ENCODE measurements at places on chromosomes 7 and 10. TPM values are rescaled to one million over a fixed set of nuclear protein-coding genes. Genes with fewer than 3 reads are reported as not detected.
A peak's percentile ranks its signal among the peaks of the same experiment; 100 is the strongest.

- DNase-seq = no peak
These were observed 785 bp downstream of the WDR86 start for GRCh38 chr7:151408839-151409666.

GRCh38 chr10:8640878-8641277 lies 586.4 kb downstream of the GATA3 start:
- no peak for DNase-seq

DNA sequence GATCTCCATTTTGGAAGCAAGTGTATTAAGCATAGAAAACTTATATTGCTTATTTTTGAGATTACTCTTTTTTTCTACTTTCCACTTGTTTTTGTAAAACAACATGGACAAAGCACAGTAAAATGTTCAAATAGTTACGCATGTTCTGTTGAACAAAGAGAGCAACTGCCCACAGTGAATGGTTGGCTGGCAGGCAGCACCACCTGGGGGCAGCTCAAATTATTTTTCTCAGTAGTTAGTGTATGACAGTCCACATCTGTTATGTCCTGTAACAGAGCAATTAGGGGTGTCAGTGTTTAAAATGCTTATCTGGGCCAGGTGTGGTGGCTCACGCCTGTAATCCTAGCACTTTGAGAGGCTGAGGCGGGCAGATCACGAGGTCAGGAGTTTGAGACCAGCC lies 46.1 kb upstream of the CACUL1 start:
- no peak for DNase-seq

NXPH1 gene
- total RNA-seq = not detected

DNA sequence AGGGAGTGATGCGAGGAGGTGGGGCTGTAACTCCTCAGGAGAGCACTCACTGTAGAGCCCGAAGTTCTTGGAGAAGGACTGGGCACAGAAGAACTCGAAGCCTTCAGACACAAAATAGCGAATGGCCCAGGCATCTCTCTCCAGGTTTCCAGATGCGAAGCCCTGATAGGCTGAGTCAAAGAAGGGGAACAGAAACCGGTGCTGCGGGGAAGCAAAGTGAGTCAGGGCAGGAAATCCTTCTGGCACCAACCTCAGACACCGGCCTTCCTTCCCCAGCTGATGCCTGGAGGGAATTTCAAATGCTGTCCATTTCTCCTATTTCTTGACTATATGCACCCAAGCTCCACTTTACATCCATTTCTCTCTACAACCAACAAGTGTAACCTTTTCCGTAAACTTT lies 26.8 kb downstream of the GOT1 start:
- peak; percentile 19 for DNase-seq

ANKIB1 gene
- 21.3 TPM for total RNA-seq

GRCh38 chr7:17020250-17020649 lies 138.5 kb upstream of the AGR3 start:
- no peak for DNase-seq

DNA sequence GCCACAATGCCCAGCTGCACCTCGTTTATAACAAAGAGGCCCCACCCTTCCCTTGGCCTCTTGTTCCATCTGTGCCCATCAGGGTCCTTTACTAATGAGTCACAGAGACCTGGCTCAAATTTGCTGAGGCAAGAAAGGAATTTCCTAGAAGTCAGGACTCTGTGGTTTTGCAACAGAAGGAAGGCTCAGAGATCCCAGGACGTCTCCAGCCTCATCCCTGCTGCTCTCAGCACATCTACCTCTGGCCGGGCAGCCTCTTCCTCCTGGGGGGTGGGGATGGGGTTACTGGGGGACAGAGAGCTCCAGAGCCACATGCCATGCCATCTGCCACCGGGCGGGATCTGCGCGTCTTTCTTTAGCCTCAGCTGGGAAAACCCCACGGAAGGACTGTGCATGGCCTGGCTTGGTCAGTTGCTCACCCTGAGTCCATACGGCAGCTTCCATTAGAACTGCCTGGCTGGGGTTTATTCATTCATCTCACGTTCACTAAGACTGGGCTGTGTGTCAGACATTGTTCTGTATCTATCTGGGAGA lies 41.9 kb upstream of the PSMG3 start:
- peak; percentile 84 for DNase-seq

GRCh38 chr7:31126976-31127375 lies 74.9 kb downstream of the ADCYAP1R1 start:
- no peak for DNase-seq

- no peak for DNase-seq
These were observed 558.8 kb upstream of the C7orf33 start for GRCh38 chr7:148031811-148032210.

CCNJ gene
- total RNA-seq = 5.8 TPM

CTNNA3 gene
- not detected for total RNA-seq

GRCh38 chr10:69475433-69475830 lies 24.2 kb downstream of the TSPAN15 start:
- no peak for DNase-seq

MSMB gene
- not detected for total RNA-seq

- DNase-seq = peak; percentile 62
These were observed 270.4 kb downstream of the HGF start for GRCh38 chr7:81499262-81500116.

VIPR2 gene
- total RNA-seq = 0.74 TPM

SLC29A3 gene
- total RNA-seq = 0.63 TPM

DNA sequence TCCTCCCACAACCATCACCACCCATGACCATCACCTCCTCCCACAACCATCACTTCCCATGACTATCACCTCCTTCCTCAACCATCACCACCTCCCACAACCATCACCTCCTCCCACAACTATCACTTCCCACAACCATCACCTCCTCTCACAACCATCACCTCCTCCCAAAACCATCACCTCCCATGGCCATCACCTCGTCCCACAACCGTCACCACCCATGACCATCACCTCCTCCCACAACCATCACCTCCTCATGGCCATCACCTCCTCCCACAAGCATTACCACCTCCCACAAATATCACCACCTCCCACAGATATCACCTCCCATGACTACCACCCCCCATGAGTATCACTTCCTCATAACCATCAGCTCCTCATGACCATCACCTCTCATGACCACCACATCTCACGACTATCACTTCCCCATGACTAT lies 52.2 kb downstream of the PDGFA start:
- DNase-seq = no peak

CALD1 gene
- 285 TPM for total RNA-seq

DNA sequence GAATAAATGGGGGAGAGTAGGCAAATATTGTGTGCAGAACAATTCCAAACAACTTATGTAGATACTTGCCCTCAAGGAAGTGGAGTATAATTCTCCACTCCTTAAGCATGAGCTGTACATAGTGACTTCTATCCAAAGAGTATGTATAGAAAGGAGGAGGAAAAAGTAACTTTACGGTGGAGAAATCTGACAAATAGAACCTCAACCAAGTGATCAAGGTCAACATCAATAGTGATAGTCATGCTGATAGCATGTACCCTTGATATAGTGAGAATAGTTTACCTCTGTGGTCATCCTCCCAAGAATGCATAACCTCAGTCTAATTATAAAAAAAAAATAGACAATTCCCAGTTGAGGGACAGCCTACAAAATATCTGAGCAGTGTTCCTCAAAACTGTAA lies 89.1 kb upstream of the NANOS1 start:
- no peak for DNase-seq

- DNase-seq = no peak
These were observed 267.7 kb downstream of the GFRA1 start for GRCh38 chr10:116005301-116005700.

SSMEM1 gene
- not detected for total RNA-seq

TAC1 gene
- not detected for total RNA-seq

DNA sequence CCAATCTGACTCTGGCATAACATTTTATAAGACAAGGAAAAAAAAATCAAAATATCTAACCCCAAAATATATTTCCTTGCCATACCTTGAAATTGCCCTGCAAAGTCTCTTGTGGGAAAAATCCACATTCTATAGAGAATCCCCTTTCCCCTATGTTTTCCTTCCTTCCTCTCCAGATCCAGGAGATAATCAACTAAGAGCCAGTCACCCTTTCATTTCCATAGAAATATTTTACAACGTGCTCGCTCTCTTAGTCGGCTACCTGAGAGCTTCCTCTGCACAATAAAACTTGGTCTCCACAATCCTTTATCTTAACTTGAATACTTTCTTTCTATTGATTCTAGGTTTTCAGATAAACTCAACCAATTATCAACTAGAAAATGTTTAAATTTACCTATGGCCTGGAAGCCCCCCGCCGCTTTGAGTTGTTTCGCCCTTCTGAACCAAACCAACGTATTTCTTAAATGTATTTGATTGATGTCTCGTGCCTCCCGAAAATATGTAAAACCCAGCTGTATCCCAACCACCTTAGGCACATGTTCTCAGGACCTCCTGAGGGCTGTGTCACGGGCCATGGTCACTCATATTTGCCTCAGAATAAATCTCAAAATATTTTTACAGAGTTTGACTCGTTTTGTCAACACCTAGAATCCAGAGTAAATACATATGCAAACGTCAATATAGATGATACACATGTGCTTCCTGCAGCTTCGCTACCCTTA lies 869 bp downstream of the PSAP start:
- DNase-seq = no peak

GRCh38 chr10:129949891-129950291 lies 14.2 kb downstream of the EBF3 start:
- DNase-seq = peak; percentile 78

- DNase-seq = no peak
These were observed 104.2 kb upstream of the SDK1 start for GRCh38 chr7:3196629-3197400.

GRCh38 chr10:93493162-93493561 lies 3.2 kb upstream of the CEP55 start:
- no peak for DNase-seq

PNLIPRP2 gene
- total RNA-seq = not detected

DNA sequence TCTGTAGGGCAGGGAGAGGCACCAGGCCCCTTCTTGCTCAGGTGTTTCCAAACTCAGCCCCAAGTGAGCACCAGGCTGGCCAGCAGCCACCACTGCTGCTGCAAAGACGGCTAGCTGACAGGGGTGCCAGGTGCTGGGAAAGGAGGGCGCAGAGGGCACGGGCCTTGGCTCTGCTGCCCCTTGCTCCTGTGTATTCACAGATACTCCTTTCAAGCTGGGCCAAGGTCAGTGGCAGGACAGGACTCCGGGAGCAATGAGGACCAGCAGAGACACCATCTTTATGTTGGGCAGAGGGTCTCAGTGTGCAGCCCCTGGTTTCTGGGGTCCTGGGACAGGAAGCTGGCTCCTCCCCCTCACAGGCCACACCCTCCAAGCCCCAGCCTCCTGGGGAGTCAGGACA lies 110.1 kb downstream of the SMURF1 start:
- DNase-seq = no peak

BICC1 gene
- total RNA-seq = 12.2 TPM

- no peak for DNase-seq
These were observed 30.0 kb downstream of the A1CF start for GRCh38 chr10:50855461-50855860.

- no peak for DNase-seq
These were observed 57.2 kb downstream of the CREB5 start for GRCh38 chr7:28469562-28469961.

GRCh38 chr10:132076578-132077081 lies 10.9 kb downstream of the JAKMIP3 start:
- DNase-seq = no peak

- DNase-seq = no peak
These were observed 397.0 kb downstream of the LRMDA start for GRCh38 chr10:75828413-75828812.

GRCh38 chr7:24463474-24463873 lies 109.8 kb upstream of the PALS2 start:
- DNase-seq = no peak

GRCh38 chr7:46534664-46535588 lies 613.9 kb upstream of the IGFBP3 start:
- DNase-seq = peak; percentile 73

GRCh38 chr7:5425507-5426225 lies 2.0 kb upstream of the TNRC18 start:
- peak; percentile 89 for DNase-seq

DNA sequence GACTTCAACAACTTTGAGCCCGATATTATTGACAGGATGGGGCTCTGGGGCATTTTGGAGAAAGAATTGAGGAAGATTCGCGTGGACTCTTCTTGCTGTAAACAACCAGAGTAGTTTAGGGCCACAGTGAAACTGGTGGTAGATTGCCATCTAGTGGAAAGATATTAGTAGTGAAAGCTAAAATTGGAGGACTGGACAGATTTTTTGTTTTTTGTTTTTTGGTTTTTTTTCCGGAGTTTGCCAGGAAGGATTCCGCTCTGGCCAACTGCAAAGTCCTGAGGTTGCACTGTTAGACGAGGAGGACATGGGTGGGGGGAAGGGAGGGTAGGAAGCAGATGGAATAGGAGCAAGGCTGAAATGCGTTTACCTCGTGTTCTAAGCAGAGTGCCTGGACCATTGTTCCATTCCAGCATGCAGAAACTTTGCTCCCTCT lies 11.7 kb downstream of the NOBOX start:
- peak; percentile 62 for DNase-seq

DNA sequence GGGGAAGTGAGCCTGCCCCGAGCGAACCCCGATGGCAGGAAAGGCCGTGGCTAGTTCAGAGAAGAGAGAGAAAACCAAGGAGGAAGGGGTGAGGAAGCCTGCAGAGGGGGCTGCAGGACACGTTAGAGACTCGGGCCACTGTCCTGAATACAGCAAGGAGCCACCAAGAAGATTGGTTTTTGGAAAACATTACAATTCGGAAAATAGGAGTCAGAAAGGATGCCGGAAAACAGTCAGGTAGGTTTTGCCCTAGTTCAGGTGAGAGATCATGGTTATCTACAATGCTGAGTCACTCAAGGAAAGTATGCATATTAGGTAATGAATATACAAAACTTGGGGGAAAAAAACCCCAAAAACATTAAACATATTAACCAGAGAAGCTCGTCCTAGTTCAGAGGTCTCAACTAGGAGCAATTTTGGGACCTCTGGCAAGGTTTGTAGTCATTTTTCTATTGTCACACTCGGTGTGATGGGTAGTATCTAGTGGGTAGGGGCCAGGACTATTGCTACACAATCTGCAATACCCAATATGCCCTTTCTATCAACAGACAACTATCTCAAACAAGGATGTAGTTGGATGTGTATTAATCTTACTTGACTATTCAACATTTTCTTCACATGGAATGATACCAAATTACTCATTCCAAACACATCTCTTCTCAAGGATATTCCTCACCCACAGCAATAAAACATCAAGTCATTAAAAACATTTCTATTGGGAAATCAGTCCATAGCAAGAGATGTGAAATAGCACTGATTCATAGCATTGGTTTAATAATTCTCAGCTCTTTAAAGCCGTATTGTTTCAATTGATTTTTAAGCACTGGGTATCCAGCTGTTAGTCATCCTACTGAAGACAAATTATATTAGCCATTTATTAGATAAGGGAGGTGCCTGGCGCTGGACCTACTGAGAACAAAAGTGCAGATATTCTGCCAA lies 74.4 kb upstream of the RSU1 start:
- DNase-seq = peak; percentile 73

GRCh38 chr10:25176421-25176968 lies 1.7 kb downstream of the GPR158 start:
- DNase-seq = peak; percentile 45

Measured in Daoy (cell line).